ENCODE measurements at places on chromosomes 1 and 21.

- DNase-seq, result no peak
Observed at GRCh38 chr1:154141240-154141639, 13.6 kb downstream of the NUP210L start.

- no peak for DNase-seq
Observed at GRCh38 chr1:176051902-176052518, 155.1 kb downstream of the COP1 start.

DNA sequence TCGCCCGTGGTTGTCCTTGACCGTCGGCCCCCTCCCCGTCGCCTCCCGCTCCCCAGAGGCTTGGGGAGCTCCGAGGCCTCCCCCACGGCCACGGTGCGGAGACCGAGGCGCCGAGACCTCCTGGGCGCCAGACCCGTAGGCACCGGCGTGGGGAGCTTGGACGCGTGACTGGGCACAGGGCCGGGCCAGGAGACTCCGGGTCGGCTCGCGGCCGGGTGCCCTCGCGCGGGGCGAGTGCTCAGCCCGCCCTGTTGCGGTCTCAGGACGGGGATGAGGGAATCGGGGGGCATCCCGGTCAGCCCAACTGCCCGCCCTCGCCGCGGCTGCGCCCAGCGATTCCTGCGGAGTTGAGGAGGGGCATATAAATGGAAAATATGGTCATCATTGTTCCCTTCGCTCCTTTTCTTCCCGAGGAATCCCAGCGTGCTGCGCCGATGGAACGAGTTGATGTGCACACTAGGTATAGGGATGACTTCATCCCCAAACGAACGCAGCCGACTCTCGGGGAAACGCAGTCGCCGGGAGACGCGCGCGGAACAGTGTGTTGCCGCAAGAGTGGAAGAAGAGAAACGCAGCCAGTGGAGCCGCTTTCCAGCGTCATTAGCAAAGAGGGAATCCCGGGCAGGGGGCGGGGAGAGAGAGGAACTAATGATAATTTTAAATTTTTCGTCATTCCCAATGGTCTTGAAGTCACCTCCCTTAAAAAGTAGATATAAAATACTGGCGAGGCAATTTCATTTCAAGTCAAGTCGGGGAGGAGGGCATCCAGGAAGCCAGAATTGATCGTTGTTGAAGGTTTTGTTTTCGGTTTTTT, 747 bp upstream of the ENAH start:
- peak; percentile 70 for DNase-seq

GRCh38 chr1:3730543-3731247, 21.6 kb upstream of the CCDC27 start:
- DNase-seq, result no peak

GRCh38 chr1:180773210-180773865, 139.4 kb upstream of the KIAA1614 start:
- DNase-seq, result no peak

- DNase-seq, result peak; percentile 49
Observed at GRCh38 chr1:60281360-60281932, 207.9 kb upstream of the C1orf87 start.

- DNase-seq, result no peak
Observed at GRCh38 chr1:241641773-241642592, 1.8 kb upstream of the CHML start.

- DNase-seq, result no peak
Observed at GRCh38 chr1:45769261-45769932, 18.9 kb upstream of the IPP start.
